ENCODE measurements at places on chromosomes 7 and 10. TPM values are rescaled to one million over a fixed set of nuclear protein-coding genes. Genes with fewer than 3 reads are reported as not detected.

STEAP4 gene
- not detected for total RNA-seq

DNA sequence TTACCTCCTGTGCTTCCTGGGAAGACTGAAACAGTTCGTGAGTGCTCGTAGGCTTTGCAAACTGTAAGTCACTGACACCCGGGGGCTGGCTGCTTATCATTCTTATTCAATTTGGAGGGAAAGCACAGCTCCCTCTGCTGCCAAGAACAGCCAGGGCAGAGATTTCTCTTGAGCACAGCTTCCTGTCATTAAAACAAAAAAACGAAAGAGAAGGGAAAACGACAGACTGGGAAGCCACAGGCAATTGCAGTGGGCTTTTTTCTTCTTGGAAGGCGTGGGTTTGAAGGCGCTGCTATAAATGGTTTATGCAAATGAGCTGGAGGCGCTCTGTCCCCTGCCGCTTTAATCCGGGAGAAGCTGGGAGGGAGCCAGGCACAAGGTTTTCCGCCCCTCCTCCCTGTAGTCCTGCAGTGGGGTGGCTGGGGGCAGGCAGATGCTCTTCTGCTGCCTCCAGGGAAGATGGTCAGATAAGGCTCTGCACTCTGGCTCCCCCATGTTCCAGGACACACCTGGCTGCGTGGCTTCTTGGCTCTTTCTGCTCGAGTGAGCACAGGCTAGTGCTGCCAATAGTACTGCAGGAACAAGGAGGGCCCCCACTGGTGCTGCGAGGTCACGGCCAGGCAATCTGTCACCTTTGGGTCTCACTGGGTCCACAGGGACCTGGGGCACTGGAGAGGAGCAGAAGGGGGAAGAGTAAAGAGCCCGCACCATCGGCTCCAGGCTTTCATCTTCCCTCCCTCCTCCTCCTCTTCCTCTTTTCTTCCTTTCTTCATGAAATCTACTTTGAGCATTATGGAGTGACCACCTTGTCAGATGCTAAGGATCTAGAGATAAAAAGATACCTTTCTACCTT is 49.5 kb downstream of the NEURL1 start:
- DNase-seq, result no peak

DNA sequence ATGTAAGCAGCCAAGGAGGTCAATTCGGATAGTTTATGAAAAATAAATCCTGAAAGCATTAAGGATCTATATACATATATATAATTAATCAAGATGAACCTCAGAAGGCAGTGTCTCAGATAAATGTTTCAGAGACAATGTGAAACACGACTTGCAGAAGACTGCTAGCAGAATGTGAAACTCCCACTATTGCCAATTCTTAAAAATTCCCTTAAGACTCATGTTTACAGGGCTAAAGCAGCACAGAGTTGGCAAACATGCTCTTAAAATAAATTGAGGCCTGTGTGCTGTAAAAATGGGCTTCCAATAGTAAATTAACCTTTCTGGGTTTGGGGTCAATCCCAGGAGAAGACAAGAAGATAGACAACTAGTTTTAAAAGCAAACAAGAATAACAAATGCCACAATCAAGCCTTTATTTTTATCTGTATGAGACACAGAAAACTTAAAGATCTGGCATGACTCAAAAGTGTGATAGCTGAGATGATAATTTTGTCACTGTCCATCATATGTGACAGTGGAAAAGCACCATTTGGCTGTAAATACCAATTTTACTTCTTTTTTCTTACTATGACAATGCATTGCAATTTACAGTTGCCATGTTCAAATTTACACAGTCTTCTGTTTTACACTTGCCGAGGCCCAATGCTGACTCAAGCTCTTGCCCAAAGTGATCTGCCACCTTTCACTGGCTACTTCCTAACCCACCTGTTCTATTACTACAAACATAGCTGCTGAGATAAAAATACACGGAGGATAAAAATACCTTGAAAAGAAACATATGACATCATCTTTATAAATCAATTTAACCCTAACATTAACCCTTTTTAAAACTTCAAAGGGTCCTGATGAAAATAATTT is 78.6 kb downstream of the CHCHD3 start:
- DNase-seq, result no peak

- no peak for DNase-seq
Observed at GRCh38 chr7:95545007-95545615, 51.2 kb downstream of the PDK4 start.

DNA sequence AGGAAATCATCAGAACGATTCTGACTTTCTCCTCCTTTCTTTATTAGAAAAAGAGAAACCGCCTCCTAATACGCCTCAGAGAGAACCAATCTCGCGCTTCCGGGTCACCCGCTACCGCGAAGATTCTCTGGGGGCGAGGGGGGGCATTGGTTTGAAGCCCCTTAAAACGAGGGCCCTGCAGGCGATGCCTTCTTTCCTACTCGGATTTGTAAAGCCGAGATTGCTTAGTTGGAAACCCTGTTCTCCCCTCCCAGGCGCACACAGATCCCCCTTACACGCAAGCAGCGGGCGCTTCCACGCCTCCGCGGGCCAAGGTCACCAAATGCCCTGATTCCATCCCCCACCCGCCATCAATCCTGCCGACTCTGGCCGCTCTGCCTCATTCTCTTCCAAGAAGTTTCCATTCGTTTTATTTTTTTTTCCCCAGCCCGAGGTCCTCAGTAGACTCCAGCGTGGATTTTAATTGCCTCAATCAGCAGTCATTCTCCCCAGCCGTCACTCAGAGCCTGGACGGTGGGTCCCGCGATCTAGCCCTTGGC is 1.1 kb upstream of the GAD2 start:
- no peak for DNase-seq

DNA sequence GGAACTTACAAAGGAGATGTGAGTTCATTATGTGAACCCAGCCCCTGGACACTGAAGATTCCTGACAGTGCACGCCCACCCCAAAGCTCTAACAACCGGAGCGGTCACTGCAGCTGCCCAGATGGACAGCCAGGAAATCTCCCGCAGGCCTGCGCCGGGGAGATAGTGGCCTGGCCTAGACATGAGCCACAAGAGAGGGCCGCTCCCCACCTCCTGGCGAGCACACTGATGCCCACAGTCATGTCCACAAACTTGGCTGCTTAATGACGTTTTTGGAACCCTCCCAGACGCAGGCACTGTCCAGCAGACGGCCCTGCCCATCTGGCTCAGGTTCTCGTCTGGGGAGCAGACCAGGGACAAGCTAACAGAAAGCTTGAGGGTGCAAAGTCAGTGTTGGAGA is 34.2 kb downstream of the TCERG1L start:
- no peak for DNase-seq

GRCh38 chr7:24501009-24501408 is 72.2 kb upstream of the PALS2 start:
- no peak for DNase-seq

GRCh38 chr10:51000976-51001375 is 73.3 kb upstream of the PRKG1 start:
- no peak for DNase-seq

AKR1C8 gene
- not detected for total RNA-seq

CPVL gene
- 1.2 TPM for total RNA-seq

GRCh38 chr7:107907790-107908189 is 16.8 kb downstream of the DLD start:
- DNase-seq, result no peak

CPA2 gene
- total RNA-seq, result not detected

CABCOCO1 gene
- total RNA-seq, result not detected

PRSS37 gene
- total RNA-seq, result not detected

DNA sequence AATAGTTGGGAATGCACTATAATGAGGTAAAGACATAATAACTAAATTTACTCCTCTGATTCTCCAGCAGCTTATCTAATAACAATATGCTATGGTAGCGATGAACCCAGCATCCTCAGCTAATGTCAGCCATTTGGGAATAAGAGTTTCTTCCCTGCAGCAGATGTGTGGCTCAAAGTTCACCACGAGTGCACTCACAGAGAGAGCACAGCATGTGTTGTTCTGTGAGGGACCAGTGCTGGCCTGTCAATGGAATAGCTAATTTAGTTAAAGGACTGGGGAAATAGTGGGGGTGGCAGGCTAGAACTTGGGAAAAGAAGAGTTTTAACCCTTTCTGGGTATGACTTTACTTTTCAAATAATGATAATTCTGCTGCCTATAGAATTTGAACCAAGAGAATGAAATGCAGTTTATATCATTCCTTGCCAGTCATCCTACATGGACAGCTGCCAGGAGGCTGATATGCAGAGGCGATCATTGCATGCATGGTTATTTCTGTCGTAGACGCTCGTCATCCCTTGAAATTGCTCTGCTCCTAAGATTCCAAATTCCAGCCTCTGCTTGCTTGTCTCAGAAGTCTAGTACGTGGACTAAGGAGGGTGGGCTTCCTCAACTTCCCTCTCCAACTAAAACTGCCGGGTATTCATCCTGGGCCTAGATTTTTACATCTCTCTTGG is 355.6 kb downstream of the RNLS start:
- DNase-seq, result no peak

DNA sequence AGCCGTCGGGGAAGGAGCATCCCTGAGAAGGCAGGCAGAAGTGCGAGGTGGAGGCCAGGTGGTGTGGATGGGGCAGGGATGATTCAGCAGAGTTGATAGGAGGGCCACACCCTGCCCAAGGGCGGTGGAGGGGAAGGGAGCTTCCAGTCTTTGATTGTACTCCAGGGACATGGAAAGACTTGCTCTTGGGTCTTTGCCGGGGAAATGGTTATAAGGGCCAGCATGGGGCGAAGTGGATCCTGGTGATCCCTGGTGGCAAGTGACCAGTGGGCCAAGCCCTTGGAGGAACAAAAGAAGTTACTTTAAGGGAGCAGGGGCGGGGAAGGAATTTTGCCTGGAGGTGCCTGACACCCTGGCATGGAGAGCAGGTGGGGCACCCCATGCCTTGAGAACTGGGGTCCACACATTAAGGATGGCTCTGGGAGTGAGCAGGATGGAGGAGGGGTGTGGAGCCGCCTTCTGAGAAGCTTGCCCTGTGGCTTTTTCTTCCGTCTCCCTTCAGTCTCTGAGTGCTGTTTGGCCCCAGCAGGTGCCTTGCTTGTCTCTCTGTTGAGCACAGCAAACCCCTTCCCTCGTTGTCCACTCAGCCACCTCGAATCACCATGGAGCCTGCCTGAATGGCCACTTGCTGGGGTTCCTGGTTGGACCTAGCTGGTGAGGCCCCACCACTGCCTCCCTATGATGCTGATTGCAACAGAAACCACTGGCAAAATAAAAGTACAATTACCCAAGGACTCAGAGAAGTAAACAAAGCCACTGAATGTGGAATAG is 83.9 kb downstream of the RAMP3 start:
- DNase-seq, result no peak

DNA sequence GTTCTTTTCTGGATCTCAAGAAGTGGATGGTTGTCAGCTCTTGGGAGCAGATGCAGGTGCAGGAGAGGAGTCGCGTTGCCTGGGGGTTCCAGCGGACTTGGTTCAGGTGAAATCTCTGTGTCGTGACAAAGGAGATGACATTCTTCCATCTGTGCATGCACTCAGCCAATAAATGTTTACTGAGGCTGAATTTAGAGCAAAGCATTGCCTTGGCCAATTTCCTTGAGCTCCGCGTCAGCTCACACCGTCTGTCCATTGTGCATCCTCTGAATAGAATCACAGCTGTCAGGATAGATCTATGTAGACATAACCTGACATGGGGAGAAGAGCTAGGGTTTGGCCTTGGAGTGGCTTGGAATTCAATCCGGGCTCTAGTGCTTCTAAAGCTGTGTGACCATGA is 343.7 kb downstream of the GLRX3 start:
- DNase-seq, result no peak

DNA sequence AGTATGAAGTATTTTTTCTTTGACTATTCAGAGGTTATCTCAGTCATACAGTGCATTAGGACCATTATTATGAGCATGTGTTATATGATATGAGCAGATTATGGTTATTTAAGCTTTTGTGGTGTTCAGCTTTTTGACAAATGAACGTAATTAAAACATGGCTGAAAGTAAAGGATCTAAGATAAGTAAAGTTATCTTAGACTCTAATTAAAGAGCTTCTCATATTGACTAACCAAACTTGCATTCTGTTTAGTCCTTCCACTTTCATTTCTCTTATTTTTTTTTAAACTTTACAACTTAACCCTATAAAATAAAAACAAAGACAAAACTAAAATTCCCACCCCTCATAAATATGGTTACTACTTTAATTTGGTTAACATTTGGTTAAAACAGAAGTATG is 6.9 kb upstream of the GPR85 start:
- DNase-seq, result no peak

SPDYE16 gene
- total RNA-seq, result 0.71 TPM

DNA sequence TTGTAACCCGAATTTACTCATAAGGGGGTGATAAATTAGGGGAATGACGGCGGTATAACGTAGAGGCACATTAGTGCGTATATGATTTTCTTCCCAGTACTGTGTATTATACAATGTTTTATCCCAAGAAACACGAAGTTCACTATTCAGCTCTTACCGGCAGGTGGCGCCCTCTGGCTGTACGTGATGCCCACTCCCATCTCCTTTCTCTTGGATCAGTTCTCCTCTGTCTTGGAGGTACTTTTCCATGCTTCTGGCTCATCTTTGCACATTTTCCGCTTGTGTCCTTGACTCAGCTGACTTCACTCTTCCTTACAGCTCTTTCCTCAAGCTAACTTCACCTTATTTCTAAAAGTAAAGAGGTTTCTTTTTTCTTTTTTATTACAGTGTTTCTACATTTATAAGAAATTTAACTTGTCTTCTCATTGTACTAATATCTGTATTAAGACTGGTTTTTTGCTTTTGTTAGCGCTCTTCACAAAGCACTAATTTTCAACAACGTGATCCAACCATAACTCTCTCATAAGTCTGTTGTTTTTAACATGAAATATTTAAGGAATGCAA is 21.3 kb downstream of the TMEM176B start:
- peak; percentile 74 for DNase-seq

GRCh38 chr7:13727279-13727678 is 262.2 kb downstream of the ETV1 start:
- DNase-seq, result no peak

DNA sequence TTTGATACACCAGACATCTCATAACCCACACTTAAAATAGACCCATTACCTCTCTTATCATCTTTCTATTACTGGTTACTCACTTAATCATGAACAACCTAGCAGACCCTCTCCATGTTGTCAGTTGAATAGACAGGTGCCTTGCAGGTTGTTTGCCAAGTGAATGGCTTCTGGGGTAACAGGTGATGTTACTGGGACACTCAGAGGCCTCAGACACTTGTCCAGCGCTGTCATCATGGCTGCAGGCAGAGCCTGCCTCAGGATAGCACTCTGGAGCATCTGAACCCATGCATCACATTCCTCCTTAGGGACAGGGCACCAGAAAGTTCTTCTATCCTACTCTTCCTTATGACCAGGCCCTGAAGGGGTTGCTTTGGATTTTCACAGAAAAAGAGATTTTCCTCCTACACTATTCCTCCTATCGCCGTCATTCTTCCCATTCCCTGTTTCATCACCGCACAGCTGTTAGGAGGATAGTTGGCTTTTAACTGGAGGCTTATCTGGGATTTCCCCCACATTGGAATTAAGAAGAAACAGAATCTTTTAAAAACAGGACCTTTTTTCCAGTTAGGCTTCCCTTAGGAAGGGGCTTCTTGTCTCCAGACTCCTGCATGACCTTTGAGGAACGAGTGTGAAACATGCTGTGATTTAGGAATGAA is 182.1 kb downstream of the VTI1A start:
- no peak for DNase-seq

DNA sequence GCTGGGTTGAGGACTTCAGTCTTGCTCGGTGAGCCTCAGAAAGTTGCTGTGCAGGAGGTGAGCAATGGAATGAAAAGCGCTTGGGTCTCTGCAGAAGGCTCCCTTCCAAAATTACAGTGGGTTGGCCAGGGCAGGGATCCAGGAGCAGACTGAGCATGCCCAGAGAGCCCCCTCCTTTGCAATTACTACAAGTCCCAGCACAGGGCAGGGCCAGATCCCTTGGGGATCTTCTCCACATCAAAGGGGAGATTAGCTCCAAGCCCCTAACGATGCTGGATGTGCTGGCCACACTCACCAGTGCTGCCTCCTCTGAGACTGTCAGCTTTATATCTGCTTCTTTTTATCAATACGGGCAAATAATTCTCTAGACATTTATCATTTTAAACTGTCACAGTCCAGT is 337.5 kb downstream of the RPS24 start:
- DNase-seq, result no peak
